ENCODE measurements at places on chromosomes 12 and 14.
A peak's percentile ranks its signal among the peaks of the same experiment; 100 is the strongest.

GRCh38 chr14:39383026-39383660 lies 49.1 kb downstream of the FBXO33 start:
- DNase-seq: no peak

DNA sequence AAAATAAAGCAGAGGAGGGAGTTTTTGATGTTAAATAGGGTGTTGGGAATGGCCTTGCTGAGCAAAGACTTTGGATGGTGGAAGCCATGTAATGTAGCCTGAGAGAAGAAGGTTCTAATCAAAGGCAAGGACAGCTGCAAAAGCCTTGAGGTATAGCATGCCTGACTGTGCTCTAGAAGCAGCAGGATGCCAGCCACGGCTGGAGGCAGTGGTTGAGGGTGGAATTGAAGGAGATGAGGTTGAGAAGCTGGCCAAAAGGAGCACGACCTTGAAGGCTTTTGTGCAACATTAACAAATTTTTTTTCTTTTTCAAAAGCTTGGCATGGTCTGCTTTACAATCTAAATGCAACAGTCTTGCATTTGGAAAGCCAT lies 42.3 kb upstream of the CSRP2 start:
- DNase-seq: no peak

DNA sequence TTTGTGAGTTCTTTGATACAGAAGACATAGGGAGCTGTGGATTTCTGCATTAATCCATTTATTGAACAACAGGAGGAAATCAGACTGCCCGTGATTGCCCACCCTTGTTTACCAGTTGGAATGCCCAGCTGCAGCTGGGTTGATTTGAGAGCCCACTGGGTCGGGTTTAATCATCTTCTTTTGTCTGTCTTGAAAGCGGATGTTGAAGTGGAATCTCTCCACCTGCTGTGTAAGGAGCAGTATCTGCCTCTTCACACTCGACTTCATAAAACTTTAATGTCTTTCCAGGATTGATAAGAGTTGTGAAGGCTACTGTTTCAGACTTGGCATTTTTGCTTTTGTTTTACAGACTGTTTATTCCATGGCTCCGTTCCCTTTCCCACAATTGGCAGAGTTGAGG lies 39.9 kb downstream of the TBC1D30 start:
- DNase-seq: no peak

DNA sequence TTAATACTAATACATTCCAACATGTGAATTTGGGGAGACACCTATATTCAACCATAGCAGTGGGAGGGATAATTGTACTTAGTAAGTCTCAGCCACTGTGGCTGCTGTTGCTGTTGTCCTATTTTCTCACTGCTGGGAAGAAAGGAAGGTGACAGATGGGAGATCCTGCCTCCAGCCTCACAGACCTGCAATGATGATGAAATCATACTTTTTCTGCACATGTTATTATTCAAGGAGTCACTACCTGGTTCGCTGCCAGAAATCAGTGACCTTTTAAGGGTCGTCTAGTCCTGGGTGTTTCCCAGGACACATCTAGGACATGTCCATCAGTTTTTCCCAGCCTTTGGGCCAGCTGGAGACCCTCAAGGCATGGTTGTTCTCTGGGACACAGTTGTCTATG lies 106.2 kb upstream of the RPH3A start:
- DNase-seq: no peak

GRCh38 chr12:56749359-56749758 lies 2.8 kb downstream of the PRIM1 start:
- DNase-seq: no peak

GRCh38 chr14:25488961-25489360 lies 439.0 kb upstream of the STXBP6 start:
- DNase-seq: no peak

GRCh38 chr12:27462151-27462694 lies 15.7 kb downstream of the SMCO2 start:
- no peak for DNase-seq

DNA sequence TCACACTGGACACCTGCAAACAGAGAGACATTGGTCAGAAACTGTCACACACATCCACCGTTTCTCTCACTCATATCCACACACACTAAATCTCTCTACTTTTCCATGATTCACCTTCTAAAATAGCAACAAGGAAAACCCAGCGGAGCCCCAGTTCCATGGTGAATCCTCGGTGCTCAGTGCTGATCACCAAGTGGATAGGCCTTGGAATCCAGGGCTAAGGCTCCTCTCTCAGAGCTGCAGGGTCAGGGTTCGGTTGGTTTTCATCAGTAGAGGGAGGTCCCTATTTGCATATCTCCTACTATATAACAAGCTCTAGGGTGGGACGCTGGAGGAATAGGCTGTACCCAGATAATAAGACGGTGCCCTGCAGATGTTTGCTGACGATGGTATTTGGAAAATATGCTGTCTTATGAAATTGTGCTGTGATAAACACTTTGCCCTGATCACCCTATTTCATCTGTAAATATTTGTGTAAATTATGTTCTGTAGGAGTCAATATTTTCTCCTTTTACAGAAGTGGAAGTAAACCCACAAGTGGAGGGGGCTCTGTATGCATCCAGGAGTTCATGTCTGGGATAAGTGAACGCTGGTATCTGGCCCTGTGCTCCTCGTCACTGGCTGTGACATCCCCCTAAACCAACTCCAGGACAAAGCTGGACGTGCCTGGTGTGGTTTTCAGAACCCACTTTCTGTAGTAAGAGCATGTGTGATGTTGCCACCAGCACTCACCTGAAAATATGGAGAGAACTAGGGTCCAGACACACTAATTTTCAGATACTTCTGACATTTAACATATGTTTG lies 709.2 kb downstream of the TMEM121 start:
- DNase-seq: no peak

DNA sequence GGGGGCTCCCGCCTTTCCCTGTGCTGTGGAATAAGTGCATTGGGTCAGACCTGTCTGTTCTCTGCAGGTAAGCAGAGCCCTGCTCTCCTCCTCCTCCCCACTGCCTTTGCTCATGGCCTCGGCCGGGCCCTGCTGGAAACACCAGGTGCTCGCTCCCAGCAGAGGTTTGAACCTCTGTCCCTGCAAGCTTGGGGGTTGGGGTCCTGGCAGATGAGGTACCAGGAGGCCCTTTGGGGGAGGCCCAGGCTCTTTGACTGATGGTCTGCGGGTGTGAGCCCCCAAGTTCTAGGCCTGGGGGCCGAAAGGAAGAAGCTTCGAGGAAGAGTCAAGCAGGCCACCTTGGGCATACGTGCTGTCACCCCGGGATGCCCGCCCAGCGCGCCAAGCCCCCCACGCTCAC lies 22.1 kb upstream of the CEP170B start:
- no peak for DNase-seq

GRCh38 chr12:130752692-130753230 lies 36.7 kb upstream of the RIMBP2 start:
- no peak for DNase-seq

GRCh38 chr14:85607651-85608081 lies 77.7 kb downstream of the FLRT2 start:
- no peak for DNase-seq

DNA sequence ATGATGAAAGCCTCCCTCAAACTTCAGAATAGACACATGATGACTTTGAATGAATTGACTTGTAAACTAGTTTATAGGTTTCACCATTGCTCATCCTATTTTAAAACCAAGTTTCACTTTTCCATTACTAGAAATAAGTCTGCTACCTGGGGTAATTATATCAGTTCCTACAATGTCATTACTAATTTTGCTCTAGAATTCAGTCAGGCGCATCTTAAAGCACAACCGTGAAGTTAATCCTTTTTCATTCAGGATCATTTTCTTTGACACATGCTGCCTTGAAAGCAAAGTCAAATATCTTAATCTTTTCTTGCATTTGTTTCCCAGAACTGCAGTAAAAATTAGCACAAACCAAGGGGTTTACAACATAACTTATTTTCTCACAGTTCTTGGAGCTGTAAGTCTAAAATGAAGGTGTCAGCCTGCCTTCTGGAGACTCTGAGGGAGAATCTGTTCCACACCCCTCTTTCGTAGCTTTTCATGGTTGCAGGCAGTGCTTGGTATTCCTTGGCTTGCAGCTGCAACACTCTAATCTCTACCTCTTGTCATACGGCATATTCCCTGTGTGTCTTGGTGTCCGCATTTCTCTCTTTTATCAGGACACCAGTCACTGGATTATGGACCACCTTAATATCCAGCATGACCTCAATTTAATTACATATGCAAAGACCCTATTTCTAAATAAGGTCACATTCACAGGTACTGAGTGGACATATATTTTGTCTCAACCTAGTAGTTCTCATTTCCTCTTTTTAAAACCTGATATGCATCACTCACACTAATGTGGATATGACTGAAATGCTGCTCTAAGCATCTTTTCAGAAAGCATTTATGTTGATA lies 114.3 kb upstream of the PDZRN4 start:
- DNase-seq: no peak

DNA sequence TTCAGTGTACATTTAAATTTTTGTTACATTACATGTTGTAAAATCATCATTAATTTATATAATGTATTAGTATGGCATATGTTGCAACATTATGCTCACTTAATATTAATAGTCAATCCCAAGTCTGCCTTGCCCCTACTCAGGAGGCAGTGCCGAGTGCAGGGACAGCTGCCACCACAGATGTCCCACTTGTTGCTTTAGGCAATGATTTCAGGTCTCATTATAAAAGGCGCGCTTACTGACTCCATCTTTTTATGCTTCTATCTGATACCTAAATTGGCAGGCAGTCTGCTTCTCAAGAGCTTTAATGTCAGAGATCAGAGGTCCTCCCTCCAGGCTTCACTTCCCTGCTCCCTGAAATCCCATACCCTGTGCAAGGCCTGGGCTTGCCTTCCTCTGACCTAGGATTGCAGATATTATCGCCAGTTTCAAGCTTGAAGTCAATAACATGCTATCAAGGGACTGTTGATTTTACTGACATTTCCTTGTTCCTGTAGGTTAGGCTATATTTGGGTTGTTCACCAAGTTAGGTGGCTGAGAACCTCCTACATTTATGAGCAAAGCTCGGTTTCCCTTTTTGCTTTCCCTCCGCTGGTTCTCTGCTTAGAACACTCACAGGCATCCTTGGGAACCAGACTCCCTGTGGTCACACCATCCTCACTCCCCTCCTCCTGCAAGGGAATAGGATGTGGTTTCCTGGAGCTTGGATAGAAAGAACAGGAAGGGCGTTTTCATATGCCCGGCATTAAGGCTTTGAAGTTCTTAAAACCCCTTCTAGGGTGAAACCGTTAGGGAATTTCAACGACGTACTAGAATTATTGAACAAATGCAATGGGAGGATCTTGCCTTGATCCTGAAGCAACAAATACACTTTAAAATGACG lies 208.4 kb upstream of the FKBP4 start:
- no peak for DNase-seq

DNA sequence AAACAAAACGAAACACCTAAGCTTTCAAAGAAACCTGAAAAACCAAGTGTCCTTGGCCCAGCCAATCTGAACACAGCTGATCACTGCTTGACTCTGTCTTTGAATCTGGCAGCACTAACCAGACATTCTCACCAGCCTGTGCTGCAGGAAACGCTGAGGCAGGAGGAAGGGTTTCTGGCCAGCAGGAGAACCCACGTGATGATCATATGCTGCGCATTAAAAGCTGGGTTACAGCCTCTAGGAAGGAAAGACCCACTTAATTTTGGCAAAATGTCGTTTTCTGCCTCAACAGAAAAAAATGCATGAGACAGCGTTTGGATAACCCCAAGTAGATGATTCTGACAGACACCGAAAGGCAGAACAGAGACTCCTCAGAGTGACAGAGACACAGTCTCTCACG lies 9.8 kb downstream of the APPL2 start:
- no peak for DNase-seq

- no peak for DNase-seq
Measured at GRCh38 chr12:32548691-32549281, 130.3 kb upstream of the DNM1L start.

GRCh38 chr12:51471111-51471864 lies 46.7 kb downstream of the SLC4A8 start:
- DNase-seq: no peak

- no peak for DNase-seq
Measured at GRCh38 chr12:15580431-15580830, 208.8 kb downstream of the EPS8 start.

GRCh38 chr12:92027701-92028440 lies 117.8 kb downstream of the BTG1 start:
- no peak for DNase-seq

DNA sequence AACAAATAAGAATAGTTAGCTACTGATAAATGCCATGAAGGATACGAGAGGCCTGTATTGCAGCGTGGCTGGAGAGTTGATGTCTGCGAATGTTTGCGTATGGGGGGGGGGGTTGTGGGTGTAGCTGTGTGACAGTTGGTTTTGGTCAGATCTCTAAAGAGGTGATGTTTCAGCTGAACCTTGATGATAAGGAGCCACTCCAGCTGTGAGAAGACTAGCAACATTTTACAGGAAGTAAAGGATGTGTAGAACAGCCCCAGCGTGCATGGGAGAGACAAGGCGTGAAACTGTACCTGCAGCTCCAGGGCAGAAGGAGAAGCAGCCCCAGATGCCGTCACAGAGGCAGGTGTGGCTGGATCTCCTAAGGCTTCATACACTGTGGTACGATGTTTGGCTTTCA lies 416.9 kb downstream of the TMEM132D start:
- no peak for DNase-seq

DNA sequence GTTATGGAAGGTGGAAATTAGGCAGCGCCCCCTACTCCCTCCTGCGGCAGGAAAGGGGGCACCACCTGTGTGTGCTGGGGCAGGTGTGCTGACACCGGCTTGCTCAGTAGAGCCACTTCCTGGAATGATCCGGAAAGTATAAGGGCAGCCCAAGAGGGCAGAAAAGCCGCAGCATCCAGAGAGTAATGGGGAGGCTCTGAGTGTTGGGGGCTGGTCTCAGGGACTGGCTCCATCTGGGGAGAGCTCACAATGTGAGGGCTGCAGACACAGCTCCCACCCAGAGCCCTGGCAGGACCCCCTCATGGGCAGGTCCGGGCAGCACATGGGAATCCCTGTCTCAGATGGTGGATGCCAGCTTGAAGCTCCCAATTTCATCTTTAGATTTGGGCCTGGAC lies 187.6 kb upstream of the C14orf180 start:
- DNase-seq: no peak

DNA sequence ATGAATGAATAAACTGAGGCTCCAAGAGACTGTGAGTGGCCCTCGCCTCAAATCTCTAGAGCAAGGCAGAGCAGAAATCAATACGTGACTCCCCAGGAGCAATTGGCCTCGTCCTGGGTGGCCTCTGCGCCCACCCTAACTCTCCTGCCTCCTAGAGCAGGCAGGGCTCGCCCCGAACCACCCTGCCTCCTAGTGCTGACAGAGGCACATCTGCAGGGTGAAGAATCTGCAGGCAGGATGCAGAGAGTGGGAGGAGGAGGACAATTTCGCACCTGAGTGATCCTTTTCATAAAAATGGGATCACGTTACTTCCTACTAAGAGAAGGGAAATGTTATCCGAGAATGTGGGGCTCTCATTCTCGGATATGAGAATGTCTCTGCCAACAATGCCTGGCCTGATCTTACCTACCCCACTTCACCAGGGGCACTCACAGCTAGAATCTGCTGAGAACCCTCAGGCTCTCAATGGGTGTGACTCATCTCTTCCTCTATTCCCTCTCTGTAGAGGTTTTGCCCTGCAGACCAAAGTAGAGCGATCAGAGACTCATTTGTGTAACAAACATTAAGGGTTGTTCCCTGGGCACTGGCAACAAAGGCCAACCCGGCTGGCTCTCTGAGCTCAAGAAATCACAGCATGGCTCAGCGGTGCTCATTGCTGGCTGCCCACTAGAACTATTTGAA lies 61.7 kb upstream of the BCL2L14 start:
- peak; percentile 54 for DNase-seq
